ENCODE measurements at places on chromosomes 16 and 17. TPM values are rescaled to one million over a fixed set of nuclear protein-coding genes. Genes with fewer than 3 reads are reported as not detected.

DNA sequence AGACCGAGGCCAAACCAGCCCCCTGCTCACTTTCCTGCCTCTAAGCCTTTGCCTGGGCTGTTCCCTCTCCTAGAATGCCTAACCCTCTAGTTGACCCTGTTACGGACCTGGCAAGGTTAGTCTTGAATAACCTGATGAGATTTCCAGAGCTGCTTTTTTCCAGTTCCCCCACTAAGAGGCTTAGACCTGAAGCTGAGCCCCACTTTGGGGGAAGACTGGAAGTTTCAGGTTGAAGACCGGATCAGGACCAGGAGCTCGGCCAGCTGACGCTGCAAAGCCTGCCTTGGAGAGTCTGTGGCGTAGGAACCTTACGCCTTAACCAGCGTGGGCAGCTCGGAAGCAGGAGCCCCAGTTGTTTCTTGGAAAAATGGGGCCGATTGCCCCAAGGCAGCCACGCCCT, 129.8 kb downstream of the OR1D5 start:
- DNase-seq = no peak

- no peak for DNase-seq
Measured at GRCh38 chr17:80720610-80721577, 176.3 kb downstream of the RPTOR start.

DNA sequence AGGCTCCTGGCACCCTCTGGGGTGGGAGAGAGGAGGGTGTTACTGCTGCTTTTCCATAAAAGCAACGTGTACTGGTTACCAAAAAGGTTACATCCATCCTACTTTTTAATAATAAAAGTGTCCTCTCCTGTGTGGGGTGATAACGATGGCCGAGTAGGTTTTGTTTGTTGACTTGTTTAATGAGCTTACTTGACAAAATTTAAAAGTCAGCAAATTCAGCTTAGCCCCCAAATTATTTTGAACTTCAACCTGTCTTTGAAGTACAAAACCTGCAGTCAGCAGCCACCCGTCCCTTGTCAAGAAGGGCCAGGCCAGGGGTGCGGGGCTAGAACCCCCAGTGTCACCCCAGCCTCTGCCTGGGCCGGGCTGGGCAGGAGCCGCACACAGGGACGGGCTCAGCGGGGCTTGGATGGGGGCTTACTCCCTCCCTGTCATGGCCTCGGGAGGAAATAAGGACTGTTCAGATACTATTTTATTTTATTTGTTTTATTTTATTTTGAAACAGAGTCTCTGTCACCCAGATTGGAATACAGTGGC, 103.9 kb upstream of the CHMP6 start:
- DNase-seq = no peak

GRCh38 chr17:80796430-80796861, 195.2 kb upstream of the CHMP6 start:
- DNase-seq = no peak

DNA sequence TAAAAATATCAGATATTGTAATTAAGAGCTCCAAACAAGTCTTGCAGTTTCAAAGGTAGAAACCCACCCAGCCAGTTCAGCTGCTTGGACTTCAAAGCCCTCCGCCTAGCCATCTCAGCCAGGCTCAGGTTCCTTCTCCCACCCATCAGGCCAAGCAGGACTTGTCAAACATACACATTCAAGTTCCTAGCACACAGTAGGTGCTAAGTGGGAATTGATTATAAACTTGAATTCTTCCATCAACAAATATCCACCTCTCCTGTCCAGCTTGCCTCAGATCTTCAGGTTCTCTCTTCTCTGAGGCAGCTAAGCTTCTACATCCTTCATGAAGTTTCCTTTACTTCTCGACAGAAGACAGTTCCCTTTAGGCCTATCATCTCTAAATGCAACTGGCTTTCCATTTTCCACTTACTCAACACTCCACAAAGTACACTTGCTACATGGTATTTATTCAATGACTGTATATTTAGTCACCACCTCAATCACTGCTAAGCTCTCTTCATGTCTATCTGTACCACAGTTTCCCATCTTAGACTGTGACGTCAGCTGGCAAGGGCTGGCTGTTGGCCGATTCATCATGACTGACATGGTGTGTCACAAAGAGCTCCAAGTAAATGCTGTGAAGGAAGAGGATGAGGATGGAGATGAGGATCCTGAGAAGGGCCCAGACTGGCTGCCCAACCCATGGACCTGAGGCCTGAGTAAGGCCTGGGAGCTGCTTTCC, 13.3 kb upstream of the COG7 start:
- no peak for DNase-seq

YPEL2 gene
- 14.2 TPM for polyA plus RNA-seq

ACAP1 gene
- polyA plus RNA-seq = 13.8 TPM

- DNase-seq = no peak
Measured at GRCh38 chr16:23859713-23860269, 24.0 kb downstream of the PRKCB start.

DNA sequence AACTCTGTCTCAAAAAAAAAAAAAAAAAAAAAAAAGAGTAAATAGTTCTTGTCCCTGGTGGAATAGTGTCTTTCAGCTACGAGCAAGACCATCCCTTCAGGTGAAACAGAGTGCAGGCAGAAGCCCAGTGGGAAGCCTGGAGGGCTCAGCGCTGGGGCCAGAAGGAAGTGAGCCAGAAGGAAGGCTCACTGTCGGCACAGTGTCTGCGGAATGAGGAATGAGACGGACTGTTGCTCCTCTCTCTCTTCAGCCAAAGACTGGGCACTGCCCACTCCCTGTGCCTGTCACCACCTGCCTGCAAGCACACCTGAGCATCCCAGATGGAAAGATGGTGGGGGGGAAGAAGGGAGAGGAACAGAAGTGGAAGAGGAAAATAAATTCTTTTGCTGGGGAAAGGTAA, 7.5 kb downstream of the RSL1D1 start:
- no peak for DNase-seq

DNA sequence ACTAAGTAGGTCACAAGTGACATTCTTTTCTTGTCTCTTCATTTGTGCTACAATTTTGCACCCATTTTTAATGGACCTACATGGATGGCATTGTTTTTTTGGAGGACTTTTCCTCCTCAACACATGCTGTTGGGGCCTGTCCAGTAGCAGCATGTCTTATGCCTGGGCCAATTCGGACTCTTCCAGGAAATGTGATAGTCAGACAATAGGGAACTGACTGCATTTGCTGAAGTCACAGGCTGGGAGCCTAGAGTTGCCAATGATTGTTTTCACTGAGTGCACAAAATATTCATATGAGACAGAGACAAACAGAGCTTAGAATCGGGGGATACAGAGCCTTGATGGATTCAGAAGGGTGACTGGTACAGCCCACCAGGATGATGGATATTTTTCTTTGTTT, 867.3 kb upstream of the GOT2 start:
- DNase-seq = no peak

GRCh38 chr17:19978209-19978802, 678 bp upstream of the AKAP10 start:
- no peak for DNase-seq

GRCh38 chr17:33940769-33941370, 314.2 kb upstream of the CCL2 start:
- no peak for DNase-seq

GRCh38 chr16:2787961-2788360, 601 bp upstream of the PRSS33 start:
- DNase-seq = no peak

GRCh38 chr16:27499659-27500055, 50.1 kb downstream of the GTF3C1 start:
- DNase-seq = no peak

DNA sequence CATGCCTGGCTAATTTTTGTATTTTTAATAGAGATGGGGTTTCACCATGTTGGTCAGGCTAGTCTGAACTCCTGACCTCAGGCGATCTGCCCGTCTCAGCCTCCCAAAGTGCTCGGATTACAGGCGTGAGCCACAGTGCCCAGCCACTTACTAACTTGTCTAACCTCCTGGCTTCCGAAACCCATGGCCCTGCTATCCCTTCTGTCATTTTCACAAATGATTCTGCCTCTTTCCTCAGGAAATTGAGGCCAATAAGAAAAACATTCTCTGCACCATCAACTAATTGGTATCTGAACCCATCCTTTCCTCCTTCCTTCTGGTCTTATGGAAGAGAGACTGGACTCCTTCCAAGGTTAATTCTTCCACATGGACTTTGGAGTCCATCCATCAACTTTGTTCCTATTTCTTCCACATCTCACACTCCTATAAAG, 27.9 kb upstream of the TNRC6A start:
- no peak for DNase-seq

- peak; percentile 57 for DNase-seq
Measured at GRCh38 chr17:50272711-50273653, 1.3 kb upstream of the TMEM92 start.

KRT17 gene
- not detected for polyA plus RNA-seq

SEPTIN12 gene
- 0.47 TPM for polyA plus RNA-seq

EME1 gene
- polyA plus RNA-seq = 7.5 TPM

DNA sequence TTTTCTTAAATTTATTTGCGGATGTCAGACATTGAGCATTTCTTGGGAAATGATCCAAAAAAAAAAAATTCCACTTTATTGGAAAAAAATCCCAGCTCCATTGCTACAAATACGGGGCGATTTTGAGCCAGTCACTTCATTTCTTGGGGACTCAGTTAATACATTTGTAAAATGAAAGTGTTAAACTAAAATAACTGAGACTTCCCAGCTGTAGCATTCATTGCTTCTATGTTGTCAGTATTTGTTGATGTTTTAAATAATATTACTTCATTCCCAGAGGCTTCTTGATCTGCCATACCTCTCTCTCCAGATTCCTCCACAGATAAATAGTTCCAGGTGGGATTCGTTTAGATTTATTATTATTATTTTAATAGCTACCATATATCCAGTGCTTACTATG, 77.1 kb upstream of the HS3ST3A1 start:
- DNase-seq = no peak

GRCh38 chr17:44385287-44386181, 3.9 kb downstream of the ITGA2B start:
- peak; percentile 51 for DNase-seq

DNA sequence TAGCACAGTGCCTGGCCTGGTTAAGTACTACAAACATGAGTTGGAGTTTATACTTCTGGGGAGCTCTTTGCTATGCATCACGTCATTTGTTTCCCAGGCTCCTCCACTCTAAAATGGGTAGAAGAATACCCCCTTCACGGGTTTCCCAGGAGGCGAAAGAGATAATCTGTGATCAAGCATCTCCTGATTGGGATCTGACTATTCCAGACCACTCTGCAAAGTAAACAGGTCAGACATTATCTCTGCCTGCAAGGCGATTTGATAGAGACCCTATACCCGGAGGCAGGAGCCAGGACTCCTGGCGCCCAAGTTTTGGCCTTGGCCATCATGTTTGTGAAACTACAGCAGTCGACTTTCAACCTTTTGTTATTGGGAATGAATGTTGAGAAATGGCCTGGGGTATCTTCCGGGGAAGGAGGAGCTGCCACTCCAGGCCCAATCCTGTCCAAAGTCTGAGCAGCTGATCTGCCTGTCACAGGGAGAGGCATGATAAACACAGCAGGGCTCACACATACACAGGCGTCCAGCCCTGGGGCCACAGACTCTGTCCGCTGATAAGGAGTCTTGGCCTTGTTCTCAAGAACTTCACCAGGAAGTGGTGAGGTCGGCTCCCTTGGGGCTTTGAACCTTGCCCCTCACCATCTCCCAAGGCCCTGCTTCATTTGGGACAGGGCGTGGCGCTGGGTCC, 199.9 kb downstream of the MAF start:
- DNase-seq = no peak

MEOX1 gene
- 0.35 TPM for polyA plus RNA-seq

DNA sequence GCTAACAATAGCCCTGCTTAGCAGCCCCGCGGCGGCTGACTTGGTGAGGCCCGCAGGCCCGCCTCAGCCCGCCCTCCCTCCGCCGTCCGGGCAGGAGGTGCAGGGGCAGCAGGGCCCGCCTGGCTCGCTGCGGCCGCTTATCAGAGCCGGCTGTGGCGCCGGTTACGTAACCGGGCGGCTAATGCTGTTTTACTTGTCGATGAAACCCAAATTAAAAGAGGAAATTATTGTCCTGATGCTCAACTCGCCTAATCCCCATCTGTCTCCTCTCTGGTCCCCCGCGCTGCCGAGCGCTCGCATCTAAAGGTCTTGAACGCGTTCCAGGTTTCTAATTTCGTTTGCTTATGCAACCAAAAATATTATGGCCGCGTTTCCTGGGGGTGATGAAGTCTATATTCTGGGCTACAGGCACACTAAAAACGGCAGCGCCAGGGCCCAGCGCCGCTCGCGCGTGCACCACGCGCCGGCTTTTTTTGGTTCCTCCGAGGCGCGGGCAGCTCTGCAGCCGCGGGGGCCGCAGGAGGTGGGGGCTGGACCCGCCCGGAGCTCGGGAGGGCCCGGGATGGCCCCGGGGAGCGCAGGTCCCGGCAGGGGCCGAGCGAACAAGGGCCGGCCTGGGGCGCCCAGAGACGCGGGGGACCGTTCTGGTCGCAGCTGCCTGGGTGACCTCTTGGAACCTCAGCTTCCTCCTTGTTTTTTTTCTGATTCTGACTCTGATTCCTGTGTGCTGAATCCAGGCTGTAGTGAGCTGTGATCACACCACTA, 65.2 kb upstream of the TOB1 start:
- DNase-seq = no peak

DNA sequence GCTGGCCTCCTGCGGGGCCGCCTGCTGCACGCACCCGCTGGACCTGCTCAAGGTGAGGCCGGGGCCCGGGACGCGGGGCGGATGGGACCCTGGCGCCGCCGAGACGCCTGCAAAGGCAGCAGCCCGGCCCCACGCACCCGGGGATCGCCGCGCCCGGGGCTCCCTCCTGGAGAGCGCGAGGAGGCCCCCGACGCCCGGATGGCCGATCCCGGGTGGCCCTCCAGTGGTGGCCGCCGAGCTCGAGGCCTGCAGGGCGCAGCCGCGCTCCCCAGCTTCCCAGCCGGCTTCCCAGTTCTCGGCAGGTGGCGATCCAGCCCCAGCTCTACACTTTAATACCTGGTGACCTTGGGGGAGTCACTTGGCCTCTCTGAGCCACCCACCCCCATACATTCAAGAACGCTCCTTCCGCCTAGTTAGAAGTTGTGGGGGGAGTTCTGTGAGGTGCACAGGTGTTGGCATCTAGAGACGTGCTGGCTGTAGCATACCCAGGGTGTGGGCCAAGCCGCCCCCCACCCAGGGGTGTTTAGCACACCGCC, 452 bp downstream of the SLC25A10 start:
- no peak for DNase-seq

DNA sequence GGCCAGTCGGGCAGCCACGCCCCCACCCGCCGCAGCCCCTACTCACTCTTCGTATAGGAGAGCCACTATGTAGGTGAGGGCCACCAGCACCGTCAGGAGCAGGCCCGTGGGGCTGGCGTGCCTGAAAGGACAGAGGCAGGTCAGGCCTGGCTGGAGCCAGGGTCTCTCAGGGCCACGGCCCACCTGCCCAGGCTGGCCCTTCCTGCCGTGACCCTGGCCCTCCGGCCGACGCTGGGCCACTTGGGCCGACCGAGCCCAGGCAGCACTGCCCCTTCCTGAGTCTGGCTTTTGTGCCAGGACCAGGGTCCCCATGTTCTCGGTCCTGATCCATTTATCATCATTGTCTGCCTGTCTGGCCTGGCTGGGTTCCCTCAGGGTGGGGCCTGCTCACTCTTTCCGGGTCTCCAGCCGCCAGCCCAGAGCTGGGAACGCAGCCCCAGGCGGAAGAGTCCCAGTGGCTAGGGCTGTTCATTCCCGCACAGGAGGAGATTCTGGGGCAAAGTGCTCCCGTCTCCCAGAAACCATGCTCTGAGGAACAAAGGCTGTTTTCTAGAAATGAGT, 10.1 kb upstream of the RASD1 start:
- DNase-seq = no peak

Measured in spinal cord (tissue), 10 donors.